ENCODE measurements at places on chromosomes 7 and 10.

DNA sequence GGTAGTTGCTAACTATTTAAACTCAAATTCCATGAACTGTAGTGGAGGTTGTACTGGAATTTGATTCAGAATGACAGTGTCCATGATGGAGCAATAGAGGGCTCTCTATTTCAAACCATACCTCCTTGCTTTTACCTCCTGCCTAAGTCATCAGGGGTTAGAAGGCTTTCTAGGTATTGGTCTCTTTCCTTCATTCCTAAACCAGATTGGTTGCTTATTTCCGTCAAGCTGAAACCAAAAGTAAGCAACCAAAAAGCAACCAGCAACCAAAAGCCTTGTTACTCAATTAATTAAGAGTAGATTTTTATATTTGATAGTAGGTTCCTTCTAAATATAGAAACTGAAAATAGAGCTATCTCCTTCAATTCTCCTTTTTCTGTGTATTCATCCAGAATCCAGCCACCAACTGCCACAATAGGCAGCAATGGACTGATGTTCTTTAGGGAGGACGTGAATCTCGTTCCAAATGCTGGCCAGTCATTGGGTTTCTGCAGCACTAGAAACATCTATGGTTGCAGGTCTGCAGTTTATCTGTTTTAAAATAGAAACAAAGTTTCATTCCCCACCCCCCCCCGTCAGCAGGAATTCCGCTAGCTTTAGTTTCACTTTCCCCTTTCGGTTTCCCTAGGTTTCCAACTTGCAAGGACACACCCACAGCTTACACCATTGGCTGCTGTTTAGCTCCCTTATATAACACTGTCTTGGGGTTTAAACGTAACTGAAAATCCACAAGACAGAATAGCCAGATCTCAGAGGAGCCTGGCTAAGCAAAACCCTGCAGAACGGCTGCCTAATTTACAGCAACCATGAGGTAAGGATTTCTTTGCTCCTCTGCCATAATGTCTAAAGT, at the start of gene IFIT1:
Gene IFIT1 (plus strand): TSS at position 717 of the 850 bp plus-strand sequence. CDS start 90 bp downstream, at position 807.
- DNase-seq = peak; percentile 98

DNA sequence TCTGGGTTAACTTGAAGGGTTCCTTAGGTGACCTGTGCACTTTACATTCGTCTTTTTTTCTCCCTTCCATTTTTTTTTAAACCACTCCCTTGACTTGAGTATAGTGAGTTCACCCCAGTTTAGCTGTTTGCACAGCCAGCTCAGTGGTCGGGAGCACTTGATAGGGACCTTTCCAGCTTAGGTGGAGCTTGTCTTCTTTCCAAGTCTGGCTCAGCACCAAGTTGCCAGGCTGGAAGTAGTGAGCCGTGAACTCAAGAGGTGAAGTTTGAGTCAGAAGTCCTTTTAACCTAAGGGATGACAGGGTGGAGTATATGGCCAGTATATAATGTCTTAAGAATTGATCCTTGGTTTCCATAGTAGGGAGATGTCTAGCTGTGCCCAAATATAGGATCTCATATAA, 7.2 kb downstream of the DNAH11 start:
- no peak for DNase-seq

DNA sequence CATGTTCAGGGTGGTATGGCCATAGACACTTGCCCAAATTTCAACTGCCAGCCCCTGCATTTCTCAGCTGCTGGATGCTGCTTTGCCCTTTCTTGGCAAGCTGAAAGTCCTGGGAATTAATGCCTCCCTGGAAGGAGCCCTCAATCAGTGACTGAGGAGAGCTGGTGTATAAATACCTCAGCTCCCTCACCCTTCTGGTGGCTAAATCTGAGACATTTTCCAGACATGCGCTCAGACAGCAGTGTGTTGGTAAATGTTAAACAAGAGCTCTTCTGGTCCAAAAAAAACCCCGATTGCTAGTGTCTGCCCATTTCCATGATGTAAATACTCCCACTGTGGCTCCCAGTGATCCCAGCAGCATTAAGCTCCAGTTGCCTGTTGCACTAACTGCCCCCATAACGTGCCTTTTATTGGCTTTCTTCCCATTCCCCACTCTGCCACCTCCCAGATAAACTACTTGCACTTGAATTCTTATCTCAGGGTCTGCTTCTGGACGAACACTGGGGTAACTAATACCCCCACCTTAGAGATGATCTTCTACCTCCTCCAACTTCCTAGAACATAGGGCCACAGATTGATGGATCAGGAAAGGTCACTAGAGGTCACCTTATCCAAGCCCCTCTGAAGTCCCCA, 6.7 kb upstream of the MYH16 start:
- DNase-seq = no peak

GRCh38 chr7:25389489-25390106, 161.3 kb upstream of the NPVF start:
- DNase-seq = peak; percentile 74

GRCh38 chr10:28754930-28755718, 77.8 kb downstream of the BAMBI start:
- DNase-seq = peak; percentile 17

DNA sequence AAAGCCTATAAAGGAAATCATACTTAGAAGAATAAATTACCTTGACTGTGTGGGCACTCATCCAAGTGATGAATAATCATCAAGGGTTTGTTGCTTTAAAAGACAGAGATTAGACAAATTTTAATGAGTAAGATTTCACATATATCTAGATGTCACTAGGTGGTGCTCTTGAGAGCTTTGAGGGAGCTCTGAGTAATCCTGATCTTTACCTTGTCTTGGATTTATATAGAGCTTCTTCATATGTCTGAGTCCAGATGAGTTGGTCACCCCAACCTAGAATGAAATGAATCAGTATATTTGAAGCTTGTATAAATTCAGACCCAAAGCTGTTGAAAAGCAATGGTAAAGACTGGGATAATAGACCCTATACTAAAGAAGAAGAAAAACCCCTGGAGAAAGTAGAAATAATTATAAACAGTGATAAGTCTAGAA, 3.7 kb downstream of the AGR2 start:
- DNase-seq = peak; percentile 69

DNA sequence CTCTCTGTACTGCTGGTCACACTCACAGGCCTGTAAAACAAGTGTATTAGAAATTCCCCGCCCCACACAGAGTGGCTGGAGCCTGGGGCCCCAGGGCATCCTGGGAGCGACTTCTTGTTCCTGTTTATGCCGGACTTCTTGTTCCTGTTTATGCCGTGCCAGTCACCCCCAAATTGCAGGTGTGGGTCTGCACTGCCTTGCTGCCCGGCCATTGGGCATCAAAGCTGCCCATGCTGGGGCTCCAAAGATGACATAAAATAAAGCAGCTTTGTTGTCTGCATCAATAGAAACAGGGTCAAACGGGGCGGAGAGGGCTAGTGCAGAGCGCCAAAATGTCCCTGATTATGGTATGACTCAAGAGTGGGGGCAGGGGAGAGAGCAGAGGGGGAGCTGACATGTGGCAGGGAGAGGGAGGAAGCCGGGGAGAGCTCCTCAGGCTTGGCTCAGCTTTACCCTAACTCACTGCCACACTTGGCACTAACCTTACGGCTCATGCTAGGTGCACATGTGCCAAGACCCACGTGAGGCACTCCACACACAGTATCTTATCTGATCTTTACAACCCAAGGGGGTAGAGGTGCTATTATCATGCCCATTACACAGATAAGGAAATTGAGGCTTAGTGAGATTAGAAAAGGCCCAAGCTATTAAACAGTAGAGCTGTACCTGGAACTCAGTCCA, 98.4 kb downstream of the PIP4K2A start:
- peak; percentile 56 for DNase-seq

- DNase-seq = no peak
These were observed 6.5 kb downstream of the VPS41 start for GRCh38 chr7:38902449-38902848.

GRCh38 chr10:72790216-72790990, 98.5 kb downstream of the MCU start:
- no peak for DNase-seq

DNA sequence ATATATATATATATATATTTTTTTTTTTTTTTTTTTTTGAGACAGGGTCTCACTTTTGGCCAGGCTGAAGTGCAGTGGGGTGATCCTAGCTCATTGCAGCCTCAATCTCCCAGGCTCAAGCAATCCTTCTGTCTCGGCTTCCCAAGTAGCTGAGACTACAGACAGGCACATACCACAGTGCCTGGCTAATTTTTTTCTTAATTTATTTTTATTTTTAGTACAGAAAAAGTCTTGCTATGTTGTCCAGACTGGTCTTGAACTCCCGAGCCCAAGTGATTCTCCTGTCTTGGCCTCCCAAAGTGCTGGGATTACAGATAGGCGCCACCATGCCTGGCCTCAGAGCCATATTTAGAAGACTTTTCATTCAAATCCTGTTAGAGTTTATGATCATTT, 79.6 kb downstream of the PRTFDC1 start:
- no peak for DNase-seq

GRCh38 chr7:79292834-79293233, 160.6 kb downstream of the MAGI2 start:
- DNase-seq = no peak

DNA sequence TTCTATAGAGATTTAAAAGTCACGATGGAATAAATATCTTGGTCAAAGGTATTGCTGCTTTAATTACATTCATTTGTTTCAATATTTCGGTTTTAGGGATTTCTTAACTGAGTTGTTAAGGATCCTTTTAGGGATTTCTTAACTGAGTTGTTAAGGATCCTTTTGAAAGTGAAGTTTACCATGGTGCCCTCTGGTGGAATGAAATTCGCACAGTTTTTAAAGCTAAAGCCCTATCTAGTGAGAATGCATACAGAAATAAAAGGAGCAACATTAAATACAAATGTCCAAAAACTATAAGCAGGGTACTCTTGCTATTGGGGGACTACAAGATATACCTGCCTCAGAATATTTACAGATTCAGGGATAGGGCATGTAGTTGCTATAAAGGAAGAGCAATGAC, 193.7 kb downstream of the RNLS start:
- peak; percentile 83 for DNase-seq

- DNase-seq = no peak
These were observed 191.9 kb downstream of the C7orf25 start for GRCh38 chr7:42720012-42720411.

- peak; percentile 68 for DNase-seq
These were observed 111.0 kb upstream of the ANLN start for GRCh38 chr7:36278620-36279172.

GRCh38 chr7:100157334-100158228, 942 bp downstream of the TRAPPC14 start:
- peak; percentile 43 for DNase-seq

GRCh38 chr7:26060733-26061677, 91.0 kb upstream of the NFE2L3 start:
- peak; percentile 2 for DNase-seq

DNA sequence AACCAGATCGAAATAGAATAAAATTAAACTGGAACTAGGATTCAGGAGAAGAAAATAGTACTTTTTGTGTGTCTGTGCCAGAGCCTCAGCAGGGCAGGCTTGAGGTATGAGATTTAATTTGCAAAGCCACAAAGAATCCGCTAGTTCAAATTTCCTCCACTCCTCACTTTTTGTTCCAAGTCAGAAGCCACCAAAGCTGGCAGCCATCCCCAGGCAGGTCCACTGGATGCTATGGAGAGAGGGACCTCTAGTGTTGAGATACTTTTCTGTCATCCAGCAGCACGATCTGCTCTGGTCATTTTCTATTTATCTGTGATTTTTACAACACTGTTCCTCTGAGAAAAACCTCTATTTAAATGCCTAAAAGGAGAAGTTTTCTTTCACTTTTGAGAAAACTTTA, 147.9 kb upstream of the FRMD4A start:
- DNase-seq = peak; percentile 78

- no peak for DNase-seq
These were observed at the start of gene NMT2 for GRCh38 chr10:15168291-15168785. Gene NMT2 (minus strand): TSS chr10:15168693. CDS start chr10:15168612, 81 bp downstream.

GRCh38 chr7:19116121-19117090, 1.0 kb downstream of the TWIST1 start:
- DNase-seq = peak; percentile 75

All from fibroblast of the aortic adventitia (primary cell).